NCI-H187 treated with DMSO at 0.1 percent for 48 hours (cell line): ENCODE measurements at places on chromosomes 7 and 10.
A peak's percentile ranks its signal among the peaks of the same experiment; 100 is the strongest.

GRCh38 chr7:81232084-81232799, 313.4 kb upstream of the SEMA3C start:
- DNase-seq = no peak

DNA sequence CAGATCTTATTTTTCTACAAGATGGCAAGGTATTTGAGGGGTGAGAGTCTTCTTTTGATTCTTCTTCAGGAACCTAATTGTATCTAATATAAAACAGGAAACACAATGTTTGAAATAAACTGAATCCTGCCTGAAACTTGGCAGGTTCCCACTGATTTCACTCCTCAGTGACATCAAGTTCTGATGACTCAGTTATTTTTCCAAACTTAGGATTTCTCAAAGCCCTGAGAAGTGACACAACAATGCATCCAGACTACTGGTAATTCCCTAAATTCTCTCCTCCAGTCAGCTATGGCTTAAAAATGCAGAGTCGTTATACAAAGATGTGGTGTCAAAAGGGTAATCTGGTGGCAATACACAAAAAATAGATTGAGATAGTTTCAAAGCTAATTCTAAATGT, 80.9 kb downstream of the ABLIM1 start:
- DNase-seq = no peak

GRCh38 chr7:146698995-146699610, 582.5 kb downstream of the CNTNAP2 start:
- no peak for DNase-seq

GRCh38 chr7:33671531-33672262, 233.6 kb upstream of the BMPER start:
- peak; percentile 13 for DNase-seq

GRCh38 chr10:21293518-21294356, 231.7 kb downstream of the SKIDA1 start:
- no peak for DNase-seq

DNA sequence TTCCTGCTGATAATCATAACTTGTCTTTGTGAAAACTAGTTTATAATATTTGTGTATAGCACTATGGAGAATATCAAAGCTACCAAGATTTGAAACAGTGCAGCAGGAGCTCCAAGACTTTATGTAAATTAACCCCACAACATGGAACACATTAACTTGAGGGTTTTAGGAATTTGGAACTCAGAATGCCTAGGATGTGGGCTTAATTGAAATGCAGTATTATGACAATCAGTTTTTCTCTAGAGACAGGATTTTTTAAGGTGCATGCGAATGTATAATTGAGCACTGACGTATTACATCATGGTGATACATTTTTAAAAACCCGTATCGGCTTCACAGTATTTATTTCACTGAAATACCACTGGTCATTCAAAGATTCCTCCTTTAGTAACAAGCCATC, 313.1 kb upstream of the DGKB start:
- DNase-seq = no peak

GRCh38 chr10:10421071-10421470, 596.6 kb upstream of the CELF2 start:
- no peak for DNase-seq

- no peak for DNase-seq
Observed at GRCh38 chr10:98339799-98340198, 71.8 kb upstream of the LOXL4 start.

DNA sequence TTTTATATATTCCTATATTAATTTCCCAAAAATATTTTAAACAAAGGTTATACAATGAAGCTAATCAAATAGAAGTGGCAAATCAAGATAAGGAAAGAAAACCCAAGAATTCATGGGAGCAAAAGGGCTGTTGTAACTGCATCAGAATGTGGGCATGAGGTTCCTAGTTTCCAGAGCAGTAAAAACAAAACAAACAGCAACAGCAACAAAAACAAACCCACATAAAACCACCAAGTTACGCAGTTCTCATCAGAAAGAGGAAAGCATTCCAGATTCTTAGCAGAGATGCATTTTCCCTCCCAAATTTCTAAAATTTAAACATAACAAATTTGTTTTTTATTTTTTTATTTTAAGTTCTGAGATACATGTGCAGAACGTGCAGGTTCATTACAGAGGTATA, 34.8 kb upstream of the MSMB start:
- no peak for DNase-seq

GRCh38 chr10:125299461-125299860, 139.1 kb upstream of the CTBP2 start:
- DNase-seq = no peak

DNA sequence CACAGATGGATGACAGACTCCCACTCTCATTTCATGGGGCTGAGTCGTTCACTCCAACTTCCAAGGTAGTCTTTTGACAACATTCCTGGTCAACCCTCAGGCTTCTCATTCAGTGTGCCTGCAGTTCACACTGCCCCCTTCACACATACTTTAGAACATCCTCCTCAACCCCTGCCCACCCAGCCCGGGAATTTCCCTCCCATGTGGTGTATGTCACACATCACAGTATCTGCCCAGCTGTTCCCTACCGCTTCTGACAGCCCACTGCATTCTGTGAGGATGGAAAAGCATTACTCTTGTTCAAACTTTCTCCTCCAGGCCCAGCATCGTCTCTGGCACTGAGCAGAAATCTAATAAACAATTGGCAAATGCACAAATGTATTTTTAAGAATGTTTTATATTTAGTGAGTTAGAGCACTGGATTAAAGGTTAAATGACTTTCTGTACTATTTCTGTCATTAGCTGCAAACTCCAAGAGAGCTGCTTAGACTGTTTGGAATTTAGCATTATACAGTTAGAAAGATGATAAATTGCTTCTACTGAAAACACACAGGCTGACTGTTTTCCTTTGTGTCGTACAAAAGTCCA, 110.4 kb downstream of the SFMBT2 start:
- no peak for DNase-seq

- DNase-seq = no peak
Observed at GRCh38 chr7:44191171-44191570, 1.9 kb upstream of the GCK start.

GRCh38 chr7:45084901-45085618, 3.7 kb downstream of the NACAD start:
- DNase-seq = no peak

DNA sequence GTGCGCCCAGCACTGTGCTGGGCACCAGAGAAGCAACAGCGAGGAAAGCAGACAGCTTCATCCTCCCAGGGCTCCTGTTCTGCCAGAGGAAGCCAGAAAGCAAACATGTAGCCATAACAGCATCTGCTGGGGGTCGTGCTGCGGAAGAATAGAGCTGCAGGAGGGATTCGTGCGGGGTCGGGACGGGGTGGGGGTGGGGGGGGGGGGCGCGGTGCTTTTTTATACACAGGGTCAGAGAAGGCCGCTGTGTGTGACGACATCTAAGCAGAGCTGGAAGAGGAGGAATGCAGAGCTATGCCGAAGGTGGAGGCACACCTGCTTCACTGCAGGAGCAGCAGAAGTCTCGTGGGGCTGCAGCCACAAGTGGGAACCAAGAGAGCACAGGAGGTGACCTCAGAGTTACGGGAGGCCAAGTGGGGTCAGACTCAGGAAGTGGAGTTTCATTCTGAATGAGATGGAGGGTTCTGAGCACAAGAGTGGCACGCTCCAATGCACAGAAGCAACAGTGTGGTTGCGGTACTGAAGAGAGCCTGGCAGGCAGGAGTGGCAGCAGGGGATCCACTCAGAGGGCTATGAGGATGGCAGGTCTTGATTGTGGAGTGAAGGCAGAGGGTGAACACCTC, 11.1 kb downstream of the PKD1L1 start:
- no peak for DNase-seq

GRCh38 chr10:81031774-81032173, 494.1 kb downstream of the SH2D4B start:
- DNase-seq = no peak

DNA sequence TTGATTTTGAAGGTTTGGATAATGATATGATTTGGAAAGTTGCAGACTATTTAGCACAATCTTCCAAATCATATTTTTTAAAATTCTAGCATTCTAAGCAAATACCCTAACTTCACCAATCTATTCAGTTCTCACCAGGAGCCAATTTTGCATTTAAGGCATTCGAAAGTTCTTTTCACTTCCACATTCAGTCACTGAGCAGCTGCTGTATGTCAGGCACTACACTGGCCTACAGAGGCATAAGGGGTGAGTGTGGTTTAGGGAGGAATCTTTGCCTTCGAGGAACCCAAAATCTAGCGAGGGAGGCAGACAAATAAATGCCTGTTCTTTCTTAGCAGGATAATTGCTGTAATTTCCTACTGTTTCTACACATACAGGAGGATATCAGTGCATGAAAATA, 10.7 kb upstream of the UCN3 start:
- no peak for DNase-seq

- no peak for DNase-seq
Observed at GRCh38 chr10:79034271-79034876, 34.4 kb upstream of the ZMIZ1 start.

- DNase-seq = no peak
Observed at GRCh38 chr7:31478721-31479120, 35.2 kb upstream of the ITPRID1 start.

- no peak for DNase-seq
Observed at GRCh38 chr7:32059289-32060011, 10.8 kb downstream of the PDE1C start.

DNA sequence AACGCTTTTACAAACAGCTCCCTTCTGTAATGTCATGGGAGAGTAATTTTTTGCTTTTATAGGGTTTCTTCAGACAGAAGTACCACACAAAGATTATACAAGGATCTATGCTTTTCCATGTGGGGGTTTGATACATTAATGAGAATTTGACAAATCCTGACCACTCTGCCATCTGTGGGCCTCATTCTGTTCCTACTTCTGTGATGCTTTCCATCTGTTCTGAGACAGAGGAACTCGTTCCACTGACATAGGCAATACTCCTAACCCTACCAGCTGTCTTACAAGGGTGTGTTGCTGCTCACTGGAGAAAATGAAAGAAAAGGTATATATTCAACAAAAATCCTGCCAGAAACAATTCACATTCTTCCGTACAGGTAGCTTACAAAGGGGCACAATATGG, 59.4 kb upstream of the NAMPT start:
- DNase-seq = no peak
